ENCODE measurements at places on chromosomes 2 and 18.

- no peak for DNase-seq
These were observed 11.8 kb downstream of the SLC25A12 start for GRCh38 chr2:171882089-171882769.

GRCh38 chr2:143717053-143717452 lies 587.8 kb downstream of the ARHGAP15 start:
- DNase-seq, result no peak

DNA sequence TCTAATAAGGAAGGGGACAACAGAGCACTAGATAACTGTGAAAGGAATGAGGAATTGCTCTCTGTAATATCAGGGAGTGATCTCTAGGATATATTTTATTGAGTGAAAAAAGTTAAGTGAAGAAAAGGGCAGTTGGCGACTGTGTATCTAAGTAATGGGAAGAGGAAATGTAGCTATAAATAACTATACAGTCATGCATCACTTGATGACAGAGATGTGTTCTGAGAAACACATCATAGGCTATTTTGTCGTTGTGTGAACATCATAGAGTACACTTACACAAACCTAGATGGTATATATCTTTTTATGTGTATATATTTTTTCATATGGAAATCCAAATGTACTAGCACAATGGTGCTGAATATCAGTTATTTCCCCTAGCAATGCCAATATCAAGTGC lies 329.3 kb downstream of the TXNL1 start:
- DNase-seq, result no peak

DNA sequence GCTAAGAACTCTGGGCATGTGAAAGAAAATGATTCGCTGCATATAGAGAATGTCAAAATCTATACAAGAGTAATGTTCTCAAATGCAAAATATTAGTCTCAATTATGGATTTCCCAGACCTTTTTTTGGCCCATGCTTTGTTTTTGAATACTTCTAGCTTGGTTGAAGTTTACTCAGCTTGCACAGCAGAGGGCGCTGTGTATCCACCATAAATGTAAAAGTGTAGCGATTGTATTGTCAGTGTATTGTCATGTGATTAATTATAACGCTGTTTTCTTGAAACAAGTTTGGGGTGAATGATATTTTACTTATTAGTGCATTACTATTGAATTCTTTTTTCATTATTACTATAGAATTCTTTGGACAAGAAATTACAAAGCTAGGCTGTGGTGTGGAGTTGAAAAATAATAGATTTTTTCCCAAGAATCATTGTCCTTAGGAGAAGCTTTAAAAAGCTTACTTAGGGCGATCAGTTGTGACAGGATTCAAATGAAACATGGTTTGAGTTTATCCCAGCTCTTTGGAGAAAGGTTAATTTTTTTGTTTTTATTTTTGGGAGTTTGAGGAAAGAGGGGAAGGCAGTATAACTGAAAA lies 98.3 kb downstream of the PIK3C3 start:
- DNase-seq, result no peak

DNA sequence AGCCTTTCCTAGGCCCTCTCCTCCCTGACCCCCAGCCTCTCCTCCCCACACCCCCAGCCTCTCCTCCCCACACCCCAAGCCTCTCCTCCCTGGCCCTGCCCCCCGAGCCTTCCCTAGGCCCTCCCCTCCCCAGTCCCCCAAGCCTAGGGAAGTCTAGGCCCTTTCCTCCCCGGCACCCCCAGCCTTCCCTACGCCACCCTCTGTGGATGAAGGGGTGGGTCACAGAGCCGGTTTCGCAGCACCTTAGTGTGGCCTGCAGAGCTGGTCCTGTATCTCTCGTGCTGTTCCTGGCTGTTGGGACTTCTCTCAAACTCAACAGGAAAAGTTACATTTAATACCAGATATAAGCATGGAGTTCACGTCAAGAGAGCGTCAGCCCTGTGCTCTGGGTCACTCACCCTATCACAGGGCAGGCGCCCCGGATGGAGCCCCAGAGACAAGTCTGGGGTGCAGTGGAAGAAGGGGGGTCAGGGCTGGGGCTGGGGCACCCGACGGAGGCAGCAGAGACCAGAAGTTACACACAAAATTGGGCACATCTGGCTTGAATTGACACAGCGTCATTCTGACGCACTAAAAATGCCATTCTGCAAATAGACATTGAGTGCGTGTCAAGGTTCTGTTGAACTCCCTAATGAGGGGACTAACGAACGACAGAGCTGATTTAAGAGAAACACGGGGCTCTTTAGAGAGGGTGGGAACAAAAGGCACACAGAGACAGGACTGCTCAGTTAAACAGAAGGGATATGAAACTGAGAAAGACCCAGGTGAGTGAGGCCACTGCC lies 24.0 kb downstream of the KCNIP3 start:
- no peak for DNase-seq

- DNase-seq, result no peak
These were observed 98.5 kb upstream of the NOSTRIN start for GRCh38 chr2:168703926-168704325.

DNA sequence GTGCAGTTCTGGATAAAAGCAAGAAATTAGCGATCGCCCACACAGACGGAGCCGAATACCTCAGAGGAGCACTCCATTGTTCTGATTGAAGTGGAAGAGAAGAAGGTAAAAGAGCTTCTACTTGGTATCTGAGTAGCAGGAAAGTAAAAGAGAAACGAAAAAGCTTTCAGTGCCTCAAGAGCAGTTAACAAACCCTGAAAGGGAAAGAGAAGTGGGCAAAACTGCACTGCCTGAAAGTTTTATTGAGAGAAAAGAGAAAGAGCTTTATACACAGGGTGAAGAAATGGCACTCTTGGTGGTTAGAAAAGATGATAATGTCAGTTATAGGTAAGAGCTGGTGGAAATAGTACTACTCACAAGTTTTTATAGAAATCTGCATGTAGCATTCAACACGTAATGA lies 192.8 kb downstream of the CDCA7 start:
- DNase-seq, result no peak

DNA sequence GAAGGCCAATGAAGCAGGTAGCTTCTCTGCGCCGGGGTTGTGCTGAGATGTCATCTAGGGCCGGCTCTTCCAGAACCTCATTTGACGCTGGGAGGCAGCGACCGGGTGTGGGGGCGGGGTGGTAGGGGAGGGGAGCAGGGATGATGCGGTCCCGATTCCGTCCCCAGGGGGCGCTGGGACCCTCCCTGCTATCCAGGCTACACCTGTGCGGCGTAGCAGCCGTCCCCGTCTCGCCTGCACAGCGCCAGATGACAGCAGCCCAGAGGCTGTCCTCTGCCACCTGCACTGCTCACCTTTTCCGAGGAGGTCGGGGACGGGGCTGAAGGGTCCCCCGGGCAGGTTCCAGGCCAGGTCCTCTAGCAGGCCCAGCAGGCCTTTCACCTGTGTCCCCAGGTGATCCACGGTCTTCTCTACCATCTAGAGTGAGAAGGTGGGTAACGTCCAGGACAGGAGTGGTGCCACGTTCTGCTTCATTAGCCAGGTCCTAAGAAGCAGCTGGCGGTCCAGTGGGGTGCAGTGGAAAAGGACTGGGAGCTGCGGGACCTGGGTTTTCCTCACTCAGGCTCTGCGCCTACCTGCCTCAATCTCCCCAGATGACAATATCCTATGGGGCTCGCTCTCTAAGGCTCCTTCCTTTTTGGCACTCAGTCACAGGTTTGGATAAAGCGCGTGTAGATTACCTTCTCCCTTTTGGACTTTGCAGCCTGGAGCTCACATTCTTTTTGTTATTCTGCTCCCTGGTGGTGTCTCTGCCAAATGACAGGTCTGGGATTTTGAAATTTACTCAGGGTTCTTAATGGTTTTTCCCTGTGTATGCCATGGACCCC lies 56.0 kb upstream of the RAB6C start:
- DNase-seq, result no peak

DNA sequence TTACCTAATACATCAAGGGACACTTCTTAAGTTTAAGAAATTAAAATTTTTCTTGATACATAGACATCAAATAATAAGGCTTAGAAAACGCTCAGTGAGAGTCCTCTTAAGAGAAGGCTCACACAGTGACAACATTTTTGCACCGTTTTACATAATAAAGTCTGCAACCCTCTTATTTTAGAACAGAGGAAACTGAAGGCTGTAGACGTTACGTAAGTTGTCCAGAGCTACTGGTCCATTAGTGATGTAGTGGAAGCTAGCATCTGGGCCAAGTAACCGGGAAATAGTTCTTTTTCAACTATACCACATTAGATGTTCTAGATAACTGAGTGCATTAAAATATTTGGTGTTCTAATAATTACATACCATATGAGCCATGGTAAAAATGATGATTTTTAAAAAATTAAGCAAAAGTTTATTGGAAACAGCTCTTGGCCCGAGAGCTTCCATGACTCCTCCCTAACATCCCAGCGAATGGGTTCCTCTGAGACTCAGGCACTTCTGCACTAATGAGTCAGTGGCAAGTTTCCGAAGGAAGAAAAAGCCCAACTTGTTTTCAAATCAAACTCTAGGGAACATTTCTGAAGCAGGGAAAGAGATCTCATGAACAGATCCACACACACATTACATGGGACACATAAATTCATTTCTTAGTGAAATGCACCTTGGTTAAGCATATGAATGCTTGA lies 232.6 kb upstream of the PXDN start:
- no peak for DNase-seq

DNA sequence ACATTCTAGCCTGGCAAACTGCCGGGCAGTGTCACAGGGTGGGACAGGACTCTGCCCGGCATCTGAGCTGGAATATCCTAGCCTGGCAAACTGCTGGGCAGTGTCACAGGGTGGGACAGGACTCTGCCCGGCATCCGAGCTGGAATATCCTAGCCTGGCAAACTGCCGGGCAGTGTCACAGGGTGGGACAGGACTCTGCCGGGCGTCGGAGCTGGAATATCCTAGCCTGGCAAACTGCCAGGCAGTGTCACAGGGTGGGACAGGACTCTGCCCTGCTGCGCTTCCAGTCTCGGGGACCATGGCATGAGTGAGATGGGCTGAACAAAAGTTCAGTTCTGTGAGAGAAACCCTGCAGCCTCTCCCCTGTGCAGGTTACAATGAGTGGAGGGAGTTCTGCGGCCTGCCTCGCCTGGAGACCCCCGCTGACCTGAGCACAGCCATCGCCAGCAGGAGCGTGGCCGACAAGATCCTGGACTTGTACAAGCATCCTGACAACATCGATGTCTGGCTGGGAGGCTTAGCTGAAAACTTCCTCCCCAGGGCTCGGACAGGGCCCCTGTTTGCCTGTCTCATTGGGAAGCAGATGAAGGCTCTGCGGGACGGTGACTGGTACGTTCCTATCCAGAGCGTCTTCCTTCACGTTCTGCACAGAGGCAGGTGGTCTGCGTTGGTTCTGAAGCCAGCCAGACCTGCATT lies 80.3 kb downstream of the TPO start:
- no peak for DNase-seq

DNA sequence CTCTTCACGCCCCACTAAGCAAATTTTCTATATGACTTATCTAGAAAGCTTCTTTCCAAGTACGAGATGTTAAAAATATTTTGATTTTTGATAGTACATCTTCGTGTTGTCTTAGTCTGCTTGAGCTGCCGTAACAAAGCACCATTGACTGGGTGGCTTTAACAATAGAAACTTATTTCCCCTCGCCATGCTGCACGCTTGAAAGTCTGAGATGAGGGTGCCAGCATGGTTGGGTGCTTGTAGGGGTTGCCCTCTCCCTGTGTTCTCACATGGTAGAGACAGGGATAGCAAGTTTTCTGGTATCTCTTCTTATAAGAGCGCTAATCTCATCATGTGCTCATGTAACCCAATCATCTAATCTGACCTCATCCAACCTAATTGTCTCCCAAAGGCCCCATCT lies 106.2 kb downstream of the TANC1 start:
- DNase-seq, result no peak

DNA sequence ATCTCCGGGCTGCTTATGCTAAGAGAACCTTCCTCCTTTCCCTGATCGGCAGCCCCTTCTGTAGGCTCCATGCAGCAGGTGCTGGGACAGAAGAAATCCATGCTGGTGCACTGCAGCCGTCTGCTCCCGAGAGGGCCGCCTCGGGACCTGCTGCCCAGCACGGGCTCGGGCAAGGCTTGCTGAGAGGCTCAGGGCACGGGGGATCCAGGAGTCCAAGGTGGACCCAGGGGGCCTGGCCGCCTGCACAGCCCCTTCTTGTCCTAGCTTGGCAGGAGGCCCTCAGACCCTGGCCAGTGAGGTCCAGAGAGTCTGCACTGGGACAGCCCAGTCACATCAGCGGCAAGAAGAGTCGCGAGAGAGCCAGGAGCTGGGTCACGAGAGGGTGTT lies 13.3 kb upstream of the DUSP2 start:
- DNase-seq, result no peak

DNA sequence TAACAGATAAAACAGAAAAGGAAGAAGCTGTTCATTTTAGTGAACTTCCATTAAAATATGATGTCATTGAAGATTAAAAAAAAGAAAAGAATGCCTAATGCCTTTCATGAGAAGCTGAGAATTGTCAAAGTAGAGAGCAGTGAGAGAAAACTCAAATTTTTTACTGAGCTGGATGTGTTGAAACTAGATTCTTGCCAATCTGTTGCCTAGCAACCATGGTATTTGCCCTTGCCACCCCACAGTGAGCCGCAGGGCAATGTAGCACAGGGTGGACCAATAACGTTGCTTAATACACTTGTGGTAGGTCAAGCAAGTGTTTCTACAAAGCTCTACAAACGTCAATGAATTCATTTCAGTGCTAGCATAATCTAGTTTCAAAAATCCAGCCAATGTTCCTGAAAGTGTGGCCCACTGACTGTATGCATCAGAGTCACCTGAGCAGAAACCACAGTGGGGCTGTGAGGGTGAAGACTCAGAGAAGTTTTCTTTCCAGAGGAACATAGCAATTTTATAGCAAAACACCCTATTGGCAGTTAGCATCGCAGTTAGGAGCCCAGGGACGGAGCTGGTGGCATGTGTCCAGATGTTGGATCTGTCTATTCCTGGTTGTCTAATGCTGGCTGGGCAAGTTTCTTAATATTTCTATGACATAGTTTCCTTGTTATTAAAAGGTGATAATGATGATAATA lies 132.2 kb downstream of the DOCK10 start:
- no peak for DNase-seq

DNA sequence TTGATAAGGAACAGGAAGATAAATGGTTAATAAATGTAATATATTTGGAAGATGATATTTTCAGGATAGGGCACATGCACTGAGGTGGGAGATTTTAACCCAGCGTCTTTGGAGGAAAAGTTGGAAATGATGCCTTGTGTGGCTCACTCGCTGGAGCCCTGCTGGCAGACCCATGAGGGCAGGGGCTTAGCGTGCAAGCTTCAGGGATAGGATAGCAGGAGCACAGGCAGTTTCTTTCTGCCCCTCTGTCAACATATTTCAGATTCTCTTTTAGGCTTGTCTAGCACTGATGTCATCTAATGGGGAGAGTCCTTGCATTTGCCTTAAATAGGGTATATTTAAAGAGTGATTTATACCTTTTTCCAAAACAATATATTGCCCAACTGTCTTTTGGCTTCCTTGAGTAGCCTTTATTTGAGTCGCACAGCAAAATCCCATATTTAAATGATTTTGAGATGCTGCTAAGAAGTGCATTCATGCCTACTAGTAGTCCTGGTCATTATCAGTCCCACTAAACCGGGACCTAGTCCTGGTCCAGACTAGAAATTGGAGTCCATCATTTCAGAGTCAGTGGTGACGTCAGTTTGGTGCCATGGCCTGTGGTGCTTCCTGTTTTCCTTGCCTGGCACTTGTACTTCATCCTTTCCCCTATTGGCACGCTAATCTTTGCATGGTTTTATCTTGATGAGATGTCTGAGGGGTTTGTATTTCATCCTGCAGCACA lies 45.8 kb downstream of the SH3RF3 start:
- DNase-seq, result no peak

- no peak for DNase-seq
These were observed 16.9 kb downstream of the PRKAG3 start for GRCh38 chr2:218814540-218815243.

All from esophagus squamous epithelium (tissue), 5 donors.